Urinary bladder (tissue), 4 donors: ENCODE measurements at places on chromosomes 12 and 14. TPM values are rescaled to one million over a fixed set of nuclear protein-coding genes. Genes with fewer than 3 reads are reported as not detected.

The OTUB2 gene
- polyA plus RNA-seq: 0.41 TPM

The STYK1 gene
- 1.1 TPM for polyA plus RNA-seq

The CISTR gene
- polyA plus RNA-seq: not detected

The RAD9B gene
- 0.51 TPM for polyA plus RNA-seq

The RAD51AP1 gene
- polyA plus RNA-seq: 2.4 TPM

GRCh38 chr14:100981809-100982208 is 78.3 kb upstream of the RTL1 start:
- DNase-seq: no peak

GRCh38 chr12:50425589-50426258 is 25.0 kb downstream of the LARP4 start:
- DNase-seq: no peak

DNA sequence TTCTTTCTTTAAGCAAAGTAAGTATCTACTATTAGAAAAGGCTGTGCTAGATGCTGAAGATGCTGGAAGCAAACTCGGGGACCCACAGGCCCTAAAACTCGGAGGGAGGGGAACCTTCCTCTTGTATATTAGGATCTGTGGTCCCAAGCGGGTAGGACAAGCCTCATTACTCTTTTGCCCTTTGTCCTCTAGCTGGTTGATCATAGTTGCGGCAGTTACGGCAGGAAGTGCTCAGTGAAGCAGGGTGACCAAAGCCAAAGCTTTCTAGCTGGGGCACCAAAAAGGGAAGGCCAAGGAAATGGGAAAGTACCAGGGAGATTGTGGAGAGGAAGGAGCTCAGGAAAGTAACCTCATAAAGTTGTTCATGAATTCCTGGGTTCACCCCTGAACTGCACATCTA is 76.3 kb downstream of the SCFD1 start:
- no peak for DNase-seq

- DNase-seq: no peak
These were observed 61.1 kb downstream of the MYRFL start for GRCh38 chr12:69886109-69886508.

- no peak for DNase-seq
These were observed 93.6 kb downstream of the DIP2B start for GRCh38 chr12:50598321-50598862.

DNA sequence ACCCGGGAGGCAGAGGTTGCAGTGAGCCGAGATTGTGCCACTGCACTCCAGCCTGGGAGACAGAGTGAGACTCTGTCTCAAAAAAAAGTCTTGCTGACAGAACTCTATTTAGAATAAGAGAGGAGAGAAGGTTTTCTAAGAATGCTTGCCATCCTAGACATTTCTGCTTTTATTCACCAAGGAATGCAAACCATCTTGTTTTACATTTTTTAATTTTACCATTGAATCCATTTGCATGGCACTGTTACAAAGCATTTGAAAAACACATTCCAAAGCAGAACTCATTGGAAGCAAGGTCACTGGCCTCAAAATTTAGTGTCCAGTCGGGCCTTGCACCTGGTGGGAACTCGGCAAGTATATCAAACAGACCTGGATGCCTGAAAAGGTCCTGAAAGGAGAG is 44.2 kb upstream of the RASSF3 start:
- DNase-seq: no peak

GRCh38 chr12:117334855-117335587 is 26.4 kb downstream of the NOS1 start:
- no peak for DNase-seq

- DNase-seq: peak; percentile 8
These were observed 33.9 kb downstream of the MIA2 start for GRCh38 chr14:39267608-39268005.

DNA sequence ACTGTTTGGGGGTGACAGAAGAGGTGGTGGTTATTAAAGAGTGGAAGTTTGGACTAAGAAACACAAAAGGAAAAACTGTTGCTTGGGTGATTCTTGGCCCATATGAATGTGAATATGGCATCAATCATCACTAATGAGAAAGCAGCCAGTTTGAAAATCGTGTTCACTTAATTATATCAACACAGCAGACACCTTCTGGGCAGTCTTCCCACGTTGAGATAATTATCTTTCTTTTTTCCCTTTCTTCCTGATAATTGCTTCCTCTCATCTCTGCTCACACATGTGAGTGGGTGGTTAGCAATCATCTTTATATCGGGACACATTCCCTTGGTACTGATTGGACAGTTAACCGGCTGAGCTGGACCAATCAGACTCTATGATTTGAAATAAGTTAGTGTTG is 539.7 kb downstream of the AACS start:
- DNase-seq: no peak

- DNase-seq: no peak
These were observed 1.6 kb downstream of the ZFP36L1 start for GRCh38 chr14:68791078-68791901.

GRCh38 chr12:71392521-71393145 is 47.0 kb upstream of the LGR5 start:
- peak; percentile 25 for DNase-seq

DNA sequence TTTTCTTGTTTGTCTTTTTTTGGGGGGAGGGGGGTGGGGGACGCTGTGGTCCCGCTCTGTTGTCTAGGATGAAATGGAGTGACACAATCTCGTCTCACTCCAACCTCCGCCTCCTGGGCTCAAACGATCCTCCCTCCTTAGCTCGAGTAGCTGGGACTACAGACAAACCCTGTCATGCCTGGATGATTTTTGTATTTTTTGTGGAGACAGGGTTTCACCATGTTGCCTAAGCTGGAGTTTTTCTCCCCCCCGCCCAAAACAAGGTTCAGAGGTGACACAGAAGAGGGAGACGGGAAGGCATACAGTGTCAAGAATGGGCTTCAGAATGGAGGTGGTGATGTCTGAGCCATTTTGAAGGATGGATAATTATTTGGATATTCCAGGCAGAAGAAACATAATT is 116.9 kb upstream of the ATF1 start:
- no peak for DNase-seq

DNA sequence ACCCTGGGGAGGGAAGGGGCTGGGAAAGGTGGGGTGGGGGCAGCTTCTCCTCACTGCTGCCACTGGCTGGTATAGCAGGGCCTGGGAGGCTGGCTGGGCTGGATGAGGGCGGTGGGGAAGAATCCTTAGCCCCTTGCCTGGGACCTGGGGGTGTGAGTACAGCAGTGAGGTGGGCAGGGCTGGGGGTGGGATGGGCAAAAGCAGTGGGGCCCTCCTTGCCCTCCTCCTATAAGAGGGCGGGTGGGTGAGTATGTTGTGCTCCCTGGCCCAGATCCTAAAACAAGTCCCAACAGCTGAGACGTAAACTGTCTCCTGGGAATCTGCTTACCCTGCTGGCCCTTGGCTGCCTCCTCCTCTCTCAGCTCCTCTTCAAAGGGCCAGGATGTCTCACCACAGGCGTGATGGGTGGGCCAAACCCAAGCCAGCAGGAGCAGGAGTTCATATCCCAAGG is 2.2 kb downstream of the NCKAP5L start:
- no peak for DNase-seq

DNA sequence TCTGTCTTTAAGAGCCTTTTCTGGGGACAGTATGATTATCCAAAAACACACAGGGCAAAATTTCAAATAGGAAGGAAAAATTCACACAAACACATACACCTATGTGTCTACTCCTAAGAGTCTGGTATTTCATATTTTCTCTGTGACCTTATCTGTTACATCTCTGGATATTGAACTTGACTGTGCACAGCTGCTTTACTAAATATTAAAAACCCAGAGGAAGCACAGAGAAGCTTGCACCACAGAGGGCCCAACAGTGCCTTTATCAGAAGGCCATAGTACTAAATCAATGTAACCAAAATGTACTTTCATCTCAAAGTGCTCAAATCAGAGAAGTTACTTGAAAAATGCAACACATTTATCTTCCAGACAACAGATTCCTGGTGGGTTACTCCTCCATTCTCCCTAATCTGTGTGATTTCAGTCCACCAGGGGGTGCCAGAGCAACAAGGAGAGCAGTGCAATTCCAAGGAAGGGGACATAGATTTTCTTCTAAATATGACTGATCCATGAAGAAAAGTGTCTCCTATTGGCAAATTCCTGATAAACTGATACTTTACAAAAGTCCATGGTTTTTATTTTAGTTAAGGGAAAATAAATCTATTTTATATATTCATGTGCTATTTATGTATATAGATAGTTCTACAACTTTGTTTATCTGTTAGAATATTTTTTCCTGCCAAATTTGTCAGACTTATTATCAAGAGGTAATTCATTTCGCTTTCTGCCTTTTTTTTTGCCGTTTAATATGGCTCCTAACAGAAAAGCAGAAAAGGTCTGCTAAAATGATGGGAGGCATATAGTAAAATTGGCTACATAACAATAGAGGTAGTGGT is 617.6 kb downstream of the LRFN5 start:
- DNase-seq: peak; percentile 41

- no peak for DNase-seq
These were observed 771.6 kb downstream of the LRFN5 start for GRCh38 chr14:42378274-42378673.

DNA sequence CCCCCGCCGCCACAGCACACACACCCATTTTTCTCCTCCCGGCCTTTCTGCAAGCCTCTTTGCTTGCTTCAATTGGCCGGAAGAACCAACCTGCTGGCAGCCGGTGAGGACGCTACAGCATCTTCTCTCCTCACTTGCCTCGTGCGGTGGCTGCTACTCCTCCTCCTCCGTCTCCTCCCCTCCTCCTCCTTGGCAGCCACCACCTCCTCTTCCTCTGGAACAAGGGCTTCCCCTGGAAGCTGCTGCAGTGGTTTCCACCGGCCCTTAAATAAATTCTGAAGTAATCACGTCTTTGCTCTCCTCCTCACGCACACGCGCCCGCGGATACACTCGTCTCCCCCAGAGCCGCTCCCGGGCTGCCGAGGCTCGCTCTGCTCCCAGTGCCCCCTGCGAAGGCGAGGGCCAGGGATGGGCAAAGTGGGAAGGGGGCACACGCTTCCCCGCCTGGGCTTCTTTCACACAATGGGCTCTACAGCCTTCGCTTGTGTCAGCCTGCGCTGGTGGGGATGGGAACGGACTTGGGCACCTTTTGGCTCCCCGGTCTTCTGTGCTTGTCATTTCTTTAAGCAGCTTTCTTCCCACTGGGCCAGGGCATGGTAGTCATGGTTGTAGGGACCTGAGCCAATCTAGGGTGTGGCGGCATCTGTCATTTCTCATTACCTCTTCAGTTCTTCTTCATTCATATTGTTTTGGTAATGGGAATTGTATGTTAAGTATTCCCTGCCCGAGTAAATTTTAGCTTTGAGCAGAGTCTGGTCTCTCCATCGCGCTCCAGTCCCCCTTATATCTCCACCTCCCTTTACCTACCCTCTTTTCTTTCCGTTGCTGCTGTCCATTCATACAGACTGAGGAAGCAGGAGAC is at the start of gene PPFIA2:
Gene PPFIA2, minus strand, starts transcription at position 161 of the 862 bp plus-strand sequence.
- peak; percentile 18 for DNase-seq

- DNase-seq: no peak
These were observed 98.9 kb upstream of the EGLN3 start for GRCh38 chr14:34049790-34050189.

- no peak for DNase-seq
These were observed 774 bp upstream of the KRT75 start for GRCh38 chr12:52434760-52435530.

- no peak for DNase-seq
These were observed at the start of gene PRIMA1 for GRCh38 chr14:93788293-93788542. Gene PRIMA1, minus strand, starts transcription at chr14:93788485. Its CDS starts 767 bp downstream, at chr14:93787718.

DNA sequence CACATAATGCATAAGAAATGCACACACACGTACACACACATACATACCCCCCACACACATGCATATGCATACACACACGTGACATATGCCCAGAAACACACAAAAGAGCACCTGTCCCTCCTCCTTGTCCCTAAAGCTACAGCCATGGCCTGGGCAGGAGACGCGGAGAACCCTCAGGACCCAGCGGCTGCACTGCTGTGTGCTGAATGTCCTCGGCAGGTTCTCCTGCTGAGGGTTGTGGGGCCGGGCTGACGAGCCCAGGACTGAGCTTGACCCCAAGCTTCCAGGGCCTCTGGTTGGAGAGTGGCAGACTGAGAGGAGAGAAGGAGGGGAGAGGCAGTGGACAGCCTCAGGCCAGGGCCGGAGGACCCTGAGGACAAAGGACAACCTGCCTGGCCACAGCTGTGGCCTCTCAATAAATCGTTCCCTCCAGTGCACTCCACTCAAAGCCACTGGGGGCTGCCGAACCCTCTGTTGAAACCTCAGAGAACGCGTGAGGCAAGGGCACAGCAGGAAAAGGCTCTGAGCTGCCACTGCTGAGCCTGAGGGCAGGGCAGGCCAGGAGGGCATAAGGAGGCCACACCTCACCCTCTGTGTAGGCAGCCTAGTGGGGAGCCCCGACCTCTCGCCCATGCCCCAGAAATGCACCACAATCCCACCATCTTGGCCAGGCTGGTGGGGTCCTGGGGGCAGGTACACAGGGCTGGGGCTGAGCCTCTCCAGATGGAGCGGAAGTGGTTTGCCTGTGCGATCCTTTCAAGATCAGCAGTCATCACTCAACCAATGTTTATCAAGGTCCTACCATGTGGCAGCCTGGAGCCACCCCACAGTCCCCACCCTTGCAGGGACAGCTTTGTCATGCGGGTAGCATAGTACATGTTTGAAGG is 3.1 kb downstream of the CACNA2D4 start:
- no peak for DNase-seq

DNA sequence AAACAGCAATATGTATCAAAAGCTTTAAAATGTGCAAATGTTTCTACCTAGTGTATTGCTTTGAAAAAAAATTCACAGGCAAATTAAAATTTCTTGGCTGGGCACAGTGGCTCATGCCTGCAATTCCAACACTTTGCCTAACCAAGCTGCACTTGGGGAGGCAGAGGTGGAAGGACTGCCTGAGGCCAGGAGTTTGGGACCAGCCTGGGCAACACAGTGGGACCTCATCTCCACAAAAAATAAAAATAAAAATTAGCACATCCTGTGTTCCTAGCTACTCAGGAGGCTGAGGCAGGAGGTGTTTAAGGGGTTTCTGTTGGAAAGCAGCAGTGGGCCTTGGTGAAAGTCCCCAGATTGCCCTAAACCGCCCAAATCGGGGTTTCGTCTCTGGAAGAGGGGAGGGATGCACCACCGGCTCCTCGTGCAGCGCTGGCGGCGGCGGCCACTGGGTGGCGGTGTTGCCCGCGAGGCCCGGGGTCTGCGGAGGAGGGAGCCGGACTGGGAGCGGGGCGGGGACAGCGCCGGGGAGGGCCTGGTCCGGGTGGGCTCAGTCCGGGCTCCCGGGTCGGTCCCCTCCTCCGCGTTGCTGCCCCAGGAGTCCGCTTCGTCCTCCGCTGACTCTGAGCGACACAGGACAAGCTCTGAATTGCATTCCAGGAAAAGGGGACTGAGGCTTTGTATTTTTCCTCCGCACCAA is 265.6 kb downstream of the AACS start:
- DNase-seq: no peak

DNA sequence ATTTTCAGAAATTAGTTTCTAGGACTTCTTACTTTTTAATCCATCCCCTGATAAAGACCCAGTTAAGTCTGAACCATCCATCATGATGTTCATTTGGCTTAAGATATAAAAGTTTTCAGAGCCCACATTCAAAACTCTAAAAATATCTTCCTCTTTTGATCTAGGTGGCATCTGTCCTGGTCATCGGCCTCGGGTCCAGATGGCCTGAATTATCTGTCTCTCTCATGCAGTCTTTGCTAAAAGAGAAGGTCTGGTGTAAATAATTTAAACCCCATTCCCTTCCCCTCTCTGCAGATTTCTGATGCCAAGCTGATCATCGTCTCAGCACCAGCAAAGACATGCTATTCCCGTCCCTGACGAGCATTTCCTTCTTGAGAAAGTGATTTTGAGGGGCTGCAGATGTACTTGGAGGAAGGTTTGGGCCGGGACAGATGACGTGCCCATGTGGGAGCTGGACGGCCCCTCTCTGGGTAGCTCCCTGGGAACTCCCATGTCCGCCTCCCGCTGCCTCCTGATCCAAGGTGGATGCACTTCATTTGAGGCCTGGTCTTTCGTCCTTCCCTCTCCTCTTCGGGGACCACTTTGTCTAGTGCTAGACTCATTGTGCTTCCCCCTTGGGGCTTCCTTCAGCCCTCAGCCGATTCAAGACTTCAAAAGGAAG is 173.0 kb upstream of the PRMT8 start:
- DNase-seq: no peak
